ENCODE measurements at places on chromosomes 3 and 15.
A peak's percentile ranks its signal among the peaks of the same experiment; 100 is the strongest.

DNA sequence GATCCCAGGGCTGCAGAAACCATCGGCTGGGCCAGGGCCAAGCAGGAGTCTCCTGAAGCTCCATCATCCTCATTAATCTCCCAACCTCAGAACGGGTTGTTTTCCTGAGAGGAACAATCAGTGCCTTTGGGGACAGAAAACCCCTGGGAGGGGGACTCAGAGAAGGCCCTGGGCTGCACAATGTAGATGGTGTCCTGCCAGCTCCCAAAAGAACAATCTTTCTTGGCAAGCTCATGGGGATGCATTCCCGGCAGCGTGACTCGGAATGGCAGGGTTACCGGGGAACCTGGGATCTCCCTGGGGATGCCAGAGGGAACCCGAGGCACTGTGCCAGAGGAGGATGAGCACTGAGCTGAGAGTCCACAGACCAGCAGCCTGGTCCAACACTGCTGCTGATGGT is 72.1 kb upstream of the ATP2B2 start:
- DNase-seq, result no peak

GRCh38 chr3:188400494-188401243 is 246.7 kb downstream of the LPP start:
- peak; percentile 22 for DNase-seq

DNA sequence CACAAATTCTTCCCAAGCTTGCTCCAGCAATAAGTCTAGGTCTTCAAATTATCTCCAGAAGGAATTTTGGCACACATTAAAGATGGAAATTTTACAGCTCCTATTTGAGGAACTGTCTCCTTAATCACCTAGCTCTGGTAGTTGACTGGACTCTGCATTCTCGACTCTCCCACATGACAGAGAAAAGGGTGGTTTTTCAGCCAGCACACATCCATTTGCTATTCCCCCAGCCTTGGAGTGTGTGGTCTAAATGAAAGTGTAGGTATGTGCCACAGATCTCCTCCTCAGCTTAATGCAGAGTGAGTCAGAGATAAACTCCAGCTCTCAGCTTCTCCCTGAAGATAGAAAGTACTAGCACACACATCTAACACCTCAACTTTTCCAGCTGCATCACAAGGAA is 62.2 kb upstream of the ALCAM start:
- no peak for DNase-seq

GRCh38 chr3:82354228-82354627 is 592.8 kb upstream of the GBE1 start:
- DNase-seq, result no peak

GRCh38 chr15:25838191-25838870 is 24.8 kb downstream of the ATP10A start:
- no peak for DNase-seq

- DNase-seq, result no peak
Observed at GRCh38 chr15:68372291-68372811, 59.6 kb downstream of the ITGA11 start.

GRCh38 chr3:58586776-58587192 is 9.6 kb upstream of the FAM107A start:
- DNase-seq, result no peak

GRCh38 chr3:74535281-74535680 is 79.2 kb downstream of the CNTN3 start:
- no peak for DNase-seq
